Epithelial cell of prostate (primary cell): ENCODE measurements at places on chromosomes 1 and 21.

GRCh38 chr1:33460144-33460543, 12.3 kb upstream of the ZSCAN20 start:
- peak; percentile 44 for DNase-seq

DNA sequence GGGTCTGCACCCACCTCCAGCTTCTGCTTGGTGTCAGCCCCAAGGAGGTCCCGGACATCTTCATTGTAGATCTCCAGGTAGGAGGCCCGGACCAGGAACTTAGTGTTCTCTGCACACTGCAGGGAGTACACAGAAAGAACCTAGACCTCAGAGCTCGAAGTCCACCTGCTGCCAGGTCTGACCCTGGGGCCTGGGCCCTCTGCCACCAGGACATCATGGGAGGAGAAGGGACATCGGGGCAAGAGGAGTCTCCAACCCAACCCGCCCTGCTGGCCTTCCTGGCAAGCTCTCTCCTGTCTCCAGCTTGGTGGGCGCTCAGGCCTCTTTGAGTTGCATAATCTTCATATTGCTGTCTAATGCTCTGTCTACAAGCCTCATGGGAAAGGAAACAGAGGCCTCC, 4.4 kb downstream of the KIF17 start:
- DNase-seq: no peak

- DNase-seq: no peak
Observed at GRCh38 chr1:9350013-9350908, 57.6 kb downstream of the SPSB1 start.

- DNase-seq: no peak
Observed at GRCh38 chr1:10338611-10339010, 60.3 kb upstream of the PGD start.

- peak; percentile 98 for DNase-seq
Observed at GRCh38 chr1:153122831-153123421, 9.6 kb upstream of the SPRR2F start.

GRCh38 chr21:45151445-45152160, 77.2 kb downstream of the ADARB1 start:
- DNase-seq: no peak

GRCh38 chr1:157073944-157074685, 25.5 kb downstream of the ETV3L start:
- DNase-seq: peak; percentile 24

DNA sequence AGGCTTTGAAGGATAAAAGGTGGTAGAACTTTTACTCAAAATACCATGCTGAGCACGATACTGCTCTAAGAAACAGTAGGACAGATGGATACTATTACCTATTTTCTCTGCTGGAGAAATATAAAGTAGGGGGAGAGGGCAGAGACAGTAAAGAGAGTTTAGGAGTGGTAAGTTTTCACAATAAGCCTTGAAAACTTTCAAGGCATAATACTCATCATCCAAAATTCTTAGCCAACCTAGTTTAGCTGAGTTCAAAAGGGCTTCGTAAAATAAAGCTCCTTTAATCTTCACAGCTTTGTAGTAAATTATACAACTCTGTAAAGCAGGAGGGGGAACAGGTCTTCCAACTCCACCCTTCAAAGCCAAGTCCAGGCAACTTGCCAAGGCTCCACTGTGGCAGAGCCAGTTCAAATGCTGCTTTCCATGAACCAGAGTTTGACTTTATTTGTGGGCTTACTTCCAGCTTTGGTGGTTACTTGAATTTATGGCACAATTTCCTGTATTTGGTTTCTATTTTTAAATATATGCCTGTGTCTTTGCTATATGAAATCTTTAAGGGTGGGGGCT, 15.5 kb downstream of the TEX38 start:
- no peak for DNase-seq

DNA sequence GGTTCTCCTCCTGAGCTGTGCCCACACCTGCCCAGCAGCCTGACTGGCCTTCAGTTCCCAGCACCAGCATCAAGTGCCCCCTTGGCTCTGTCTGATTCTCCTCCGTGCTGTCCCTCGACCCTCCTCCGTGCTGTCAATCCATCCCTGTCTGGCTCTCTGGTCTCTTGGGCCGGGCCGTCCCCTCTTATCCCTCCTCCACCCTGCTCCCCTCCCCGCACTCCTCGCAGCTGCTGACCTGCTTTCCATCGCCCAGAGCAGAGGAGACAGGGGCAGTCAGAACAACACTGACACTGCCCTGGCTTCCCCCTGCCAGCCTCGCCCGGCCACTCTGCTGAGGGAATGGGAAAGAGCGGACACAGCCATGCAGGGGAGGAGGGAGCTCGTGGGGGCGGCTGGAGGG, 267.4 kb downstream of the CAMTA1 start:
- DNase-seq: no peak

- DNase-seq: no peak
Observed at GRCh38 chr1:164180824-164181223, 378.2 kb upstream of the PBX1 start.

- DNase-seq: no peak
Observed at GRCh38 chr1:53541761-53542550, 82.8 kb downstream of the DMRTB1 start.

DNA sequence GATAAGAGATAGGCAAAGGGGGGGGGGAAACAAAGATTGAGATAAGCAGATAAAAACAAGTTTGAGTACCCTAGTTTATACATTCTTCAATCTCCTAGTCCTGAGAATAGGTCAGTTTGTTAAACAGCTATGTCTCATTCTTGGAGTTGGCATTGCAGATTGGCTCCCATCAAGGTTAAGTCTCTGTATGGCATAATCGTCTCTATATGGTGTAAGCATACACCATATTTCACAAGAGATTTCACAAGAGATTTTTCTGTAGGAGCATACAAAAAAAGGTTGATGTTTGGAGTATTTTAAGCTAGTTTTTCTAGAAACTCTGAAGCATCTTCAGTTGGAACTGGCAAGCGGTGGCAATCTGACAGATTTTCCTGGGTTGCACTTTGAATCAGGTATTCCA, 35.8 kb downstream of the NCAM2 start:
- no peak for DNase-seq

GRCh38 chr21:44713130-44713529, 1.8 kb upstream of the TSPEAR start:
- no peak for DNase-seq

- no peak for DNase-seq
Observed at GRCh38 chr1:195096051-195096521, 1512.2 kb downstream of the KCNT2 start.

DNA sequence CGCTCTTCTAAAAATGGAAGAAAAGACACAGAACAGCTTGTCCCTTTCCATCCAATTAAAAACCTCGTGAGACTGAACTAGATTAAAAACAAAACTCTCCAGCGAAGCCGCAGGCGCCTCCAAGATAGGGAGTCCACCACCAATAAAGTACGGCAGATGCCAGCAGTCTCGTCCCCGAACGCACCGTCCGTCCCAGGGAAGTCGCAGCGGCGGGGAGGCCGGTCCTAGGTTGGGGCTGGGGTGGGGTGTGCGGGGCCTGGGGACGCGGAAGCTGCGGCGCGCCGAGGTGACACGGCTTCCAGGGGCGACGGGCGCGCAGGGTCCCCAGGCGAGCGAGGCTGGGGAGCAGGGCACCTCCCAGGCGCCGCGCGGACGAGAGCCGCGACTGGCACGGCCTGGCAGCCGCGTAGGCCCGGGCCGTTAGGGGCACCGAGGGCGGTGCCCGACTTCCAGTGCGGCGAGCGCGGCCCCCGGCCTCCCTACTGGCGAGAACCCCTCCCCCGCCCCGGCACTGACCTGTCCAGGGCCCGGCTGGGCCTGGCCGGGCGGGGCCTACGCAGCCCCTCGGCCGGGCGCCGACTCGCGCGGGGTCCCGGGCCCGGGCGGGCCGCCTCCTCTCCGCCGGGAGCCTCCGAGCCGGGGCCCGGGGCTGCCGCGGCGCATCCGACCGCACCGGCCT, 28.3 kb upstream of the A3GALT2 start:
- DNase-seq: no peak

- DNase-seq: no peak
Observed at GRCh38 chr1:84949664-84950063, 47.2 kb downstream of the MCOLN2 start.

GRCh38 chr21:32549886-32550285, 35.4 kb downstream of the TCP10L start:
- no peak for DNase-seq

GRCh38 chr1:70893381-70893780, 154.2 kb downstream of the PTGER3 start:
- no peak for DNase-seq

DNA sequence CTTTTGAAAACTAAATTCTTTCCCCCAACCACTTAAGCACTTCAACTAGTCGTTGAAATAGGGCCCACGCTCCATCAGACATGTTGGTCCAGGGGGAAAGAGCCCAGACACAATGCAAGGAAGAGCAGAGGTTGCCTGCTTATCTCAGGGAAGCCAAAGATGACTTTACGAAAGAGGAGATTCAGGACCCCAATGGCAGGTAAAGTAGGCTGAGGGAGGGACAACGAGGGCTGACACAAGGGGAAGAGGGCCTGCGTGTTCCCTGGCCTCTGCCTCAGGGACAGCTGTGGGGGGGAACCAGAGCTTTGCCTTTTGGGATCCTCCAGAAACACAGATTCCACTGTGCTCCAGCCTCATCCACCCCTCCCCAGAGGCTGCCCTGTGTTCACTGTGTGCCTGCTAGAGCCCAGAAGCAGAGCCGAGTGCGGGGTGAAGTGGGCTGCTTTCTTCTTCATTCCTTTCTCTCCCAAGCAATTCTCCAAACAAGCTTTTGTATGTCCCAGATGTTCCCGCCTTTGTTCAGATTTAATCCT, 135.5 kb upstream of the GRIK3 start:
- no peak for DNase-seq

- DNase-seq: no peak
Observed at GRCh38 chr1:14983277-14983676, 170.3 kb upstream of the TMEM51 start.

- DNase-seq: no peak
Observed at GRCh38 chr1:51255331-51255730, 19.3 kb downstream of the RNF11 start.

DNA sequence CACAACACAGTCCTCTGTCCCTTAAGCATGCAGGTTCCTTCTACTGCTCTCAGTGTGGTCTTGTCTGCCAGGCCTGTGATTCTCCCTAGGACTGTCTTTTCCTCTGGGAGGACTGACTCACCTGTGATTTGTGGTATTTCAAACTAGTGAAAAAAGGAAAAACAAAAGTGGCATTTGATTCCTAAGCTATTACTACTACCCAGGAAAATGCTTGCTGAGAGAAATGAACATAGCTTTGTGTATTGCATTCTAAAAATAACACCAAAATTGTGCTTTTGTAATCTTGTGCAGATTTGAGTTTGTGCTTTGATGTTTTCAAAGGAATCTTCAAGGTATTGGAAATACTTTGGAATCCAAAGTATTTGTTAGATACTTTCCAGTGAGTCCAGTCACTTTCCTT, 57.0 kb downstream of the GPR161 start:
- DNase-seq: no peak

DNA sequence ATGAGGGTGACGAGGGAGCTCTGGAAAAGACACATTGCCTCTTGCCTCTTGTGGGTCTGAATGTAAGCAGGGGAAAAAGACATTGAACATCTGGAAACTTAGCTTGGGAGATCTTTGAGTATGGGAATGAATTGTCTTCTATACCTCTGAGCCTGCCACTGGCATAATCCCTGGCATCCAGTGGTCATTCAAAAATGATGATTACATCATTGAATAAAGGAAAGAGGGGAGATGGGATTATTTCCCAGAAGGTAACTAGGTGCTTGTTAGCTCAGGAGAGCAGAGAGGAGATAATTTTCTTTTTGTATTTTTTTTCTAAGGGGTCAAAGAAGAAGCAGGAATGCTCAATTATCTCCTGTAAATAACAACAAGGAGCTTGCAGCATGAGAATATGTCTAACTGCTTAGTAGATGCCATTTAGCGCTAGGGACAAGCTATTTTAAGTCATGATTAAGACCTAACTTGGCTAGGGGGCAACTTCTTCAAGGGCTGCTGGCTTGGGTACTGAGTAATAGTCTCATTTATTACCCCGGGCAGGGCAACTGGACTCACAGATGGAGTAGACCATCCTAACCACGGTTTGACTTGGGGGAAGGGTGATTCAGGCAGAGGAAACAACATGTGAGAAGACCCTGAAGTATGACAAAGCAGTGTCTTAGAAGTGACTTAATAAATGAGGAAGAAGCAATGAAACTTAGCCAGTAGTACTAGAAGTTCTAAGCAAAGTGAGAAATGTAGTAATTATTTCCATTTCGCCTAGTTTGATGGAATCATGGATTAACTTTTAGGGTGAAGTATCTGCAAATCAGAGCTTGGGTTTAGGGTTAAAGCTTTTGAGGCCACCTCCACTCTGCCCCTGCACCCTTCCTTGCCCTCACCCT, 11.0 kb upstream of the XCL2 start:
- no peak for DNase-seq
